Naive thymus-derived CD8-positive, alpha-beta T cell (primary cell): ENCODE measurements at places on chromosomes 4 and X.

GRCh38 chrX:17552044-17552650 is 177.1 kb downstream of the NHS start:
- DNase-seq, result no peak

- DNase-seq, result no peak
Measured at GRCh38 chr4:185504098-185505047, 30.9 kb downstream of the PDLIM3 start.

GRCh38 chr4:93072292-93072691 is 756.3 kb upstream of the ATOH1 start:
- no peak for DNase-seq

DNA sequence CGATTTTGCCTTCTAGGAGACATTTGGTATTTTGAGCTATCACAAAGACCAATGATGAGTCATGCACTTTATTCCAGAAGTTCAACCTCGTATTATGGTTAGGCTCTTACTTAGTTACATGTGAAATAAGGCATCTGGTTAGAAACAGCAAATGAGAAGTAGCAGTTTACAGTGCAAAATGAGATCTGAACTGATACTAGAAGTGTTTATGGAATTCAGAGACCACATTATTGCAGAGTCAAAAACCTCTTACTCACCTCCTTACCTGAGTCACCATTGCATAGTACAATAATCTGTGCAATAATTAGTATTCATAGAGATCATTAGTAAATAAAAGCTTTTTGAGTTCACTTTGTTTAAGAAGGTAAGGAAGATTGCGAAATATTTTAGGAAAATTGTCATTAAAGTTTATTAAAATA is 38.7 kb downstream of the SEC24B start:
- no peak for DNase-seq

GRCh38 chrX:50865311-50865710 is 45.2 kb upstream of the BMP15 start:
- DNase-seq, result no peak

GRCh38 chr4:152728343-152728742 is 48.5 kb upstream of the TMEM154 start:
- DNase-seq, result no peak

- DNase-seq, result no peak
Measured at GRCh38 chr4:35771571-35771970, 472.7 kb downstream of the ARAP2 start.

DNA sequence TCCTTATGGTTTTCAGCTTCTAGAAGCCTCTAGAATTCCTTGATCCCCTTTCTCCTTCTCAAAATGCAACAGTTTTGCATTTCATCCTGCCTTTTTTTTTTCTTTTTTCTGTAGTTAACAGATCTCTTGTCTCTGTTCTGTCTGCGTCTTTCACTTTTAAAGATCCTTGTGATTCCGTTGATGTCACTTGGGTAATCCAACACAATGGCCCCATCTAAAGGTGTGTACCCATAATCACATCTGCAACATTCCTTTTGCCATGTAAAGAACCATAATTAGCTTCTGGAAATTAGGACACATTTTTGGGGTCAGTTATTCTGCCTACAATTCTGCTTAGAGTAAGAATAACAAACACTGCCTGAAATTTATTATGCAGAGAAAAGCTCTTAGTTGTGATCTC is 1180.9 kb upstream of the ADGRL3 start:
- no peak for DNase-seq
